Epithelial cell of alveolus of lung (primary cell): ENCODE measurements at places on chromosomes 7 and 10. TPM values are rescaled to one million over a fixed set of nuclear protein-coding genes. Genes with fewer than 3 reads are reported as not detected.

SLC18A3 gene
- total RNA-seq: not detected in 2 replicates

TAS2R16 gene
- total RNA-seq: not detected in 2 replicates

CTAGE4 gene
- total RNA-seq: 0.72 TPM in 1 of 2 replicates, not detected in the other

GPR141 gene
- 0.26 TPM in 1 of 2 replicates, not detected in the other for total RNA-seq

PLEKHS1 gene
- not detected in 2 replicates for total RNA-seq
